ENCODE measurements at places on chromosomes 12 and 14.
A peak's percentile ranks its signal among the peaks of the same experiment; 100 is the strongest.

GRCh38 chr12:93943780-93944179 is 204.6 kb upstream of the PLXNC1 start:
- peak; percentile 37 for ATAC-seq

GRCh38 chr14:55028066-55028465 is 1.0 kb downstream of the SOCS4 start:
- no peak for ATAC-seq

DNA sequence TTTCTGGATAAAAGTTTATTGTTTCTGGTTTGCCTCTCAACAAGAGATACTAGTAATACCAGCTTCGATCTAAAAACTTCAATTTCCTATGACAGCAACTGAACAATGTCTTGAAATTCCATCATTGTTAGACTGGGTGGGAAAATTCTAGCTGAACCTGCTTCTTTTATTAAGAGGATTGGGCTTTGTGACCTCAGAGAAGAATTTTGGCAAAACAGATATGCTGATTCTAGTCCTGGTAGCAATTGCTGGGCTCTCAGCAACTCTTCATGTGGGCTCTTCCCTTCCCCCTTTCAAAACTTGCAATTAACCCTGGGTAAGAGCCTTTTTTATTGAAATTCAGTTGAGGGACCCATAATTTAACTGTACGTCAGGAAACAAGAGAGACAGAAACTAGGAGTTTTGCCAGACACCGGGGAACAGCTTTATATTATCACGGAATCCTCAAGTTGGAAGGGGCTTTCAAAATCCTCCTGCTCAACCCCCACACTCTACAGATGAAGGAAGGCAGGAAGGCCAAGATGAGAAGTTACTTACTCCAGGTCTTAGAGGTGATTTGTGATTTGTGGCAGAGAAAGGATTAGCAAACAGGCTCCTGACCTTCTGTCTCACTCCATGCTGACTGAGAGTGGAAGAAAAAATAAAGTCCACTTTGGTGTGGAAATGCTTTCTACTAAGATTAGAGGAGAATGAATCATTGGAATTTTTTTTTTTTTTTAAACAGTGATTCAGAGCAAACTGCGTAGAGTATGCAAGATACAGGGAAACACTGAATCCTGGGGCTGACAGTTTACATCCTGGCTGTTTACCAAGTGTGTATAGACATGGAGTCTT is 239.0 kb upstream of the ATP2B1 start:
- ATAC-seq = peak; percentile 18

DNA sequence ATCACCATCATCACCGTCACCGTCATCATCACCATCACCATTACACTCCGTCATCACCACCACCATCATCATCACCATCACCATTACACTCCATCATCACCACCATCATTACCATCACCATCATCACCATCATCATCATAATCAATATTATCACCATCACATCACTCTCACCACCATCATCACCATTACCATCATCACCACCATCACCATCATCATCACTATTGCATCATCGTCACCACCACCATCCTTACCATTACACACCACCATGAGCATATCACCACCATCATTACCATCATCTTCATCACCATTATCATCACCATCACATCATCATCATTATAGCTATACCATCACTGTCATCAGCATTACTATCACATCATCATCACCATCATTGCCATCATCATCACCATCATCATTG is 93.7 kb downstream of the KIF26A start:
- ATAC-seq = no peak

DNA sequence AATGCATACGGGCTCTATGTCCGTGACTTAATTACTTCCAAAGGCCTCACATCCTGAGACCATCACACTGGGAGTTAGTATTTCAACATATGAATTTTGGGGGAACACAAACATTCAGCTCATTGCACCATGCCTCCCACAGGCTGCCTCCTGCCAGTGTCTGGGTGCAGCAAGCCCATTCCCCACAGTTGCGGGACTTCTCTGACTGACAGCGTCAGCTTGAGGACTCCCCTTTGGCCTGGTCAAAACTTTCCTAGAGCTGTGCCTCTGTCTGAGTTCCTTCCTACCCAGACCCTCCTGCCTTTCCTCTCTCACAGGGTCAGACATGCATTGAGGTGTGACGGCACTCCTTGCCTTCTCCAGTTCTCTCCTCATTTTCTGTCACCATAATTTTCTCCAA is 27.4 kb downstream of the PPP1R36 start:
- no peak for ATAC-seq

- ATAC-seq = no peak
Measured at GRCh38 chr14:74843653-74844052, 32.3 kb downstream of the PROX2 start.

DNA sequence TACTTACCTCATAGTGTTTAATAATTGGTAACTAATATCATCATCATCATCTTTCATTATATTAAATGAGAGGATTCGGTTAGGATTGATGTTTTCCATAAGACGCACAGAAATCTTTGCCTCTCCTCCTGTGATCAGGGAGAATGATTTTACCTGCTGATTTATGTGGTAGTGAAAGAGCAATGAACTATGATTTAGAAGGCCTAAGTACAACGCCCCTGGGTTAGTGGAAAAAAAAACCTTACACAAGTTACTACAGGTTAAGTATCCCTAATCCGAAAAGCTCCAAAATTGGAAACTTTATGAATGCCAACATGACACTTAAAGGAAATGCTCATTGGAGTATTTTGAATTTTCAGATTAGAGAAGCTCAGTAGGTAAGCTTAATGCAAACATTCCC is 55.8 kb downstream of the ARID2 start:
- ATAC-seq = no peak

- no peak for ATAC-seq
Measured at GRCh38 chr12:62232143-62232729, 28.0 kb upstream of the USP15 start.

DNA sequence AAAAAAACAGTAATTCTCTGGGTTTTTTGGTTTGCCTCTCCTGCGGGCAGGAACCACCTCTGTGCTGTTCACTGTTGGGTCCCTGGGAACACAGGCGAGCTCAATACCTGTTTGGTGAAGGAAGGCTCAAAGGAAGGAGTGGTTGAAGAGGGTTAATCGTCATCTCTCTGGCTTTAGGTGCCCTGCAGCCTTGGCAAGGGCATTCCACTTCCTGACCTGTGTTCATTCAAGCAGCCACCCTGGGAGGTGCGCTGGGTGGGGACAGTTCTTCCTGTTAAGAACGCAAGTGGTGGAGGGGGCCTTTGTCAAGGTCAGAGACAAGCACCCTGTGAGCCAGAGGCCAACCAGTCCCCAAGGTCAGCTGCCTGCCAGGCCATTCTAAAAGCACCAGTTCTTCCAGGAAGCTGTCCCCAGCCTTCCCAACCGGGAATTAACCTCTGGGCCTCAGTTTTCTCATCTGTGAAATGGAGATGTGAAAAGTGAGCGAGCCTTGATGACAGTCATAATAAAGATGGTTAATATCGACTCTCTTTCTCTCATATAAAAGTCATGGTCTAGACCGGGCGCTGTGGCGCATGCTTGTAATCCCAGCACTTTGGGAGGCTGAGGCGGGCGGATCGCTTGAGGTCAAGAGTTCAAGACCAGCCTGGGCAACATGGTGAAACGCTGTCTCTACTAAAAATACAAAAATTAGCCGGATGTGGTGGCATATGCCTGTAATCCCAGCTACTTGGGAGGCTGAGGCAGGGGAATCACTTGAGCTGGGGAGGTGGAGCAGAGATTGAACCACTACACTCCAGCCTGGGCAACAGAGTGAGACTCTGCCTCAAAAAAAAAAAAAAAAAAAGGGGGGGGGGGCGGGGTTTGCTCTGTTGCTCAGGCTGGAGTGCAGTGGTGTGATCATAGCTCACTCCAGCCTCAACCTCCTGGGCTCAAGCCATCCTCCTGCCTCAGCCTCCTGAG is 6.1 kb downstream of the RHOF start:
- no peak for ATAC-seq

GRCh38 chr12:45350861-45351260 is 135.0 kb downstream of the ANO6 start:
- ATAC-seq = no peak

GRCh38 chr14:61315313-61315712 is 6.1 kb upstream of the PRKCH start:
- no peak for ATAC-seq

DNA sequence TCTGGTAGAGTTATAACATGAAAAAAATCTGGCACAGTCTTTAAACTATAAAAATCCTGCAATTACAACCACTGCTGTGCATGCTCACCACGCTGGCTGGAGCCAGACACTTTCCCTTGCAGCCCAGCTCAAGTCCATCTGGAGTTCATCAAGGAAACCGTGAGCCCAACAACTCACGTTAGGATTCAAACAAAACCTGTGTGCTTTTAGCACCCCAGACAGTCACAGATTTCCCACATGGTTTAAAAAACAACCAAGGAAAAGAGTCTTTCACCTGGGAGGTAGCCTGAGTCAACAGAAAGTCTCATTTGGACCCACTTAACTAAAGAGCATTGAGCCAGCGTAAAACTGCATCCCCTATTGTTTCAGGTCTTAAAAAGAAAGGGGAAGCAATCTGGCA is 4.7 kb downstream of the LRIG3 start:
- no peak for ATAC-seq

DNA sequence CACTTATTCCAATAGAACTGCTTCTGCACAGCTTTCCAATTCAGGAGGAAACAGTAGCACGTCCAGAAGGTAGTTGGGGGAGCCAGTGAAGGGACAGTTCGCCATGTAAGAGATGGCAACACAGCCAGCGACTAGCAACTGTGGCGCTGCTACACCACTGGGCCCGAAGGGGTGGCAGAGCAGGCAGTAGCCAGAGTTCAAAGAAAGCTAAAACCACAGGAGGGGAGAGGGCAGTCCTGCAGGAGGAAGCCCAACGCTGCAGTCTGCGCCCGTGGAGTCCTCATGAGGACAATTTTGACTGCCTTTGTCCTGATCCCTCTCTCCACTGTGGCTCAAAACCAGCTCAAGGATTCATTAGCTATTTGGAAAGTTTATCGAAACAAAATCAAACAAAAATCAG is 591.2 kb downstream of the VRK1 start:
- ATAC-seq = no peak

GRCh38 chr14:29233188-29233587 is 466.6 kb downstream of the FOXG1 start:
- no peak for ATAC-seq

DNA sequence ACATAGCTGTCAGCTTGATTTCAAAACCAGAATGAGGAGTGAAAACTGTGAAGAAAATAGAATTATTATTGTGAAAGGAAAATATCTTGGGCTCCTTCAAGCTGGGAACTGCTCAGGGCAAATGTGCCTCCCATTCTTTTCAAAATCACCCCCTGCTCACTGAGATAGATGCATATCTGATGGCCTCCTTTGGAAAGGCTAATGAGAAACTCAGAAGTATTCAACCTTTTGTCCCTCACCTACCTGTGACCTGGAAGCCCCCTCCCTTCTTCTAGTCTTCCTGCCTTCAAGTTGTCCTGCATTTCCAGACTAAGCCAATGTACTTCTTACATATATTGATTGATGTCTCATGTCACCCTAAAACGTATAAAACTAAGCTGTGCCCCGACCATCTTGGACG is 81.1 kb upstream of the C14orf132 start:
- ATAC-seq = no peak

DNA sequence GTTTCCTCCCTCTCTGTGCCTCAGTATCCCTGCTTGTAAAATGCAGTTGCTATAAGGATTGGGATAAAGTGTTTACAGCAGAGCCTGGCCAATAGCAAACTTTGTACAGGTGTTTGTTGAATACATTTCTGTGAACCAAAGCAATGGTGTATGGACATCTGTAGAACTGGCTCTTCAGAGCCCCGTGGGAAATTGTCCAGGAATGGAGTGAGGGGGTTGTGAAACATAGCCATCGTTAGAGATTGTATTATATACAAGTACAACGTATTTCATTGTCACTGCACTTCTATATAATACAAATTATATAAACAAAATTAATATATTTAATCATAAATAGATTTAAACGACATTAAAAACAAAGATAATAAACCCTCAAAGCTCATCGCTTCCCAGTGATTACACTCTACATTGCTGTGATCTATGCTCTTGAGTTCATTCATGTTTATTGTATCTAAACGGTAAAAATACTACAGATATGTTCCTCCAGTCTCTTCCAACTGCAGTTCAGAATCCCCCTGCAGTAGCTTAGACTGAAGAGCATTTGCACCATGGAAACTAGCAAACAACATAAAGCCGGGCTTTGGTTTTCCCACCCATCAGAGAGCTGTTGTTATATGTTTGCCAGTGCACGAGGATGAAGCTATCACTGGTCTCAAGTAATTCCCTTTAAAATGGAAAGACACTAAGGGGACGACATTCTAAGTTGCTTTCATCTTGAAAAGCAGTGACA is 216.7 kb downstream of the TMEM132C start:
- no peak for ATAC-seq

DNA sequence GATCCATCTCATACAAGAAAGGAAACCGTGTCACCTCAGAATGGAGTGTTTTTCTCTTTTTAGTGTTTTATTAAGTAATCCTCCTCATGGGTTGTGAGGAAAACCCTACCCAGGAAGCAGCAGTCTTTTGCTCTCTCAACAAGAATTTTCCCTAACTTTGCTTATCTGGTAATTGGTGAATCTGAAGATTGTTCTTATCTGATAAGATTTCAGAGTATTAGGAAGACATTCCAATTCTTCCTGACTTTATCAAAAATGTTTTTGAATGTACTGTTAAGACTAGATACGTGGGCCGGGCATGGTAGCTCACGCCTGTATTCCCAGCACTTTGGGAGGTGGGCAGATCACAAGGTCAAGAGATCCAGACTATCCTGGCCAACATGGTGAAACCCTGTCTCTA is 86.0 kb downstream of the PHLDA1 start:
- no peak for ATAC-seq

DNA sequence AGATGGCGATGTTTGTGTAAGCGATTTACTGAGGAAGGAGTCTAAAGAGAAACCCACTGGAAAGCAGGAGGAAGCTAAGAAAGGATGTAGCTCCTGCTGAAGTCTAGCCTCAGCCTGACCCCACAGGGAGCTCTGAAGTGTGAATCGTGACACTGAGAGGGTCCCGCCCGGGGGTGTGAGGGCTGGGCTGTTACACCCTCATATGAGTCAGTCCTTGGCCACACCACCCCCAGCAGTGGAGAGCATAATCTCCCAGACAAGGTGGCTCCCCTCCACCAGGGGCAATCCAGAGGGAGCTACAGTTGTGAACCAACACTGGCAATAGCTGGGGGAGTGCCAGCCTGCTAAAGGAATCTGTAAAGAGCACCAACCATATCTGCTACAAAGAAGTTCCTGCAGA is 31.5 kb downstream of the SVOP start:
- ATAC-seq = no peak

DNA sequence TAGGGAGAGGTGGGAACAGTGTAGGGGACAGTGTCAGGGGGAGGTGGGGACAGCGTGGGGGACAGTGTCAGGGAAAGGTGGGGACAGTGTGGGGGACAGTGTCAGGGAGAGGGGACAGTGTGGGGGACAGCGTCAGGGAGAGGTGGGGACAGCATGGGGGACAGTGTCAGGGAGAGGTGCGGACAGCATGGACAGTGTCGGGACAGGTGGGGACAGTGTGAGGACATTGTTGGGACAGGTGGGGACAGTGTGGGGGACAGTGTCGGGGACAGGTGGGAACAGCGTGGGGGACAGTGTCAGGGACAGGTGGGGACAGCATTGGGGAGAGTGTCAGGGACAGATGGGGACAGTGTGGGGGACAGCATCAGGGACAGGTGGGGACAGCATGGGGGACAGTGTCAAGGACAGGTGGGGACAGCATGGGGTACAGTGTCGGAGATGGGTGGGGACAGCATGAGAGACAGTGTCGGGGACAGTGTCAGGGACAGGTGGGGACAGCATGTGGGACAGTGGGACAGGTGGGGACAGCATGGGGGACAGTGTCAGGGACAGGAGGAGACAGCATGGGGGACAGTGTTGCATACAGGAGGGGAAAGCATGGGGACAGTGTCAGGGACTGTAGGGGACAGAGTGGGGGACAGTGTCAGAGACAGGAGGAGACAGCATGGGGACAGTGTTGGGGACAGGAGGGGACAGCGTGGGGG is 139.0 kb downstream of the TMEM121 start:
- ATAC-seq = no peak

Measured in stimulated activated memory B cell treated with anti-CD40 and anti-IgM and Interleukin-4, amounts not matched to agents 10 μg/mL and 1 μg/mL and 100 μg/mL, for 72 hours (primary cell).